Head of caudate nucleus (tissue), 42 donors: ENCODE measurements at places on chromosomes 1 and 21.

DNA sequence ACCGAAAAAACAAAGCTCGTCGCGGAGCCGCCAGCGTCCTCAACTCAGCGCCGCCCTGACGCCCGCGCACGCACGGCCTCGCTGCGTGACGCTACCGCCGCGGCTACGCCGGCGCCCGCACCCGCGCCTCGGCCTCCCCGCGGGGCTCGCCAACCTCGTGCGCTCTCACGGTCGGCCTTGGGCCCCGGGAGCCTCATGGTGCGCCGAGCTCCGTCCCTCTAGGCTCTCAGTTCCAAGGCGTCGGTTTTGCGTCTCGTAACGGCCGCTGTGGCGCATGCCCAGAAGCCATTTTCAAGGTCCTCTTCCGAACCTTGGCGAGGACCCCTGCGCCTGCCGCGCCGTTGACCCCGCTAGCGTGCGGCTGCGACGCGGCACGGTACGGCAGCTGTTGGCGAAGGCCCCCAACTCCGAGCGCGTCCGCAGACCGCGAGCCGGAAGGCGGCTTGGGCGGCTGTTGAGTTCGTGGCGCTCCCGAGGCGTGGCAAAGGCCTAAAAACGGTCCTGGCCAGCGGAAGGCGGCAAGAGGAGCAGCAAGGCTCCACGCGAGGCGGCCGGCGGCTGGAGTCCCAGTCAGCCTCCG is at the start of gene HENMT1:
Gene HENMT1, minus strand, starts transcription at position 64 of the 580 bp plus-strand sequence. CDS start 1,209 bp downstream, outside the sequence.
- peak; percentile 80 for DNase-seq

- no peak for DNase-seq
Measured at GRCh38 chr1:213651077-213651476, 336.7 kb upstream of the PROX1 start.

DNA sequence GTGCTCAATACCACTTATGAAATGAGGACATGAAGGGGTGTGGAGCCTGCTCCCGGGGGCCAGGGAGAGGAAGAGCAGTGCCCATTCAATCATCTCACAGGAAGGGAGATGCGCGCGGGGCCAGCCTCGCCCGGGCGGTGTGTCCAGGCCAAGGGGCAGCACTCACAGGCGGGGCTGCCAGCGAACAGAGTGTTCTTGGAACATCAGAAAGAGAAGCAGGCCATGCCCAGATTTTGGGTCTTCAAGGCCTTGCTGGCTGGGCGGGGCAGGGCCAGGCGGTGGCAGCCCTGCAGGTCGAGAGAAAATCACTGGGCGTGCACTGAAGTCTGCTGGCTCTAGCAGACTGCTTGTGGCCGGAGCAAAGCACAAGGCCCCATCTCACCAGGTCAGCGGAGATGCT is 168.6 kb downstream of the PRDM16 start:
- DNase-seq, result peak; percentile 14

DNA sequence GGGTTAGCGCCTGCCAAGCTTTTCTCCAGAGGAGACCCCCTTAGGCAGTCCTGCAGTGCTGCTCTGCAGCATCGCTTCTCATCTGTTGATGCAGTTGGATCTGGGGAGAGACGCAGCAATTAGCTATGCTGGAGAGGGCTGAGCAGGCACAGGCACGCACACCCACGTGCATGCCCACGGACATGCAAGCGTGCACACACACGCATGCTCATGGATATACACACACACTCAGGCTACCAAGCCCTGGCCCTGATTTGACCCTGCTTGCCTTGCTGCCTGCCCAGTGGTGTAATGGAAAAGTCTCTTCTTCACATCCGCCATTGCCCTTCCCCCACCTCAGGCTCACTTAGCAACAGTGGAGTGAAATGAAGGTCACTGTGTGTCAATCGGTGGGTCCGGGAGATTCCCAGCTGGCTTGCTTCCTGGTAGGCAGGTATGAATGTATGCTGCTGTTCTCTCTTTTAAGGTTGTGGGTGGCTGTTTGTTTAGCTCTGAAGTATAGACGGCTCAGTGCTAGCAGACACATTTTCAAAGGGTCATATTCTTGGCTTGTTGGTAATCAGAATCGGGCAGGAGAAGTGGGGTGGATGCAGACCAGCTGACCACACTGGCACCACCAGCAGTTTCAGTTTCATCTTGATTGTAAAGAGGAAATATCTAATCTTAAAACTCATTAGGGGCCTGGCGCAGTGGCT is 9.5 kb downstream of the ATP1B1 start:
- DNase-seq, result no peak
